Stimulated activated CD4-positive, alpha-beta T cell treated with anti-CD3 and anti-CD28 coated beads, TNF-alpha, amount 100 ng/mL, for 48 hours (primary cell): ENCODE measurements at places on chromosomes 16 and 17.

GRCh38 chr16:1377406-1378010 is 25.8 kb downstream of the GNPTG start:
- DNase-seq: no peak

- DNase-seq: no peak
Measured at GRCh38 chr17:50201276-50201854, at the start of gene COL1A1. COL1A1 (minus strand) TSS chr17:50201631; CDS start chr17:50201513, 118 bp downstream.

- DNase-seq: no peak
Measured at GRCh38 chr16:73389085-73389484, 341.2 kb upstream of the ZFHX3 start.

DNA sequence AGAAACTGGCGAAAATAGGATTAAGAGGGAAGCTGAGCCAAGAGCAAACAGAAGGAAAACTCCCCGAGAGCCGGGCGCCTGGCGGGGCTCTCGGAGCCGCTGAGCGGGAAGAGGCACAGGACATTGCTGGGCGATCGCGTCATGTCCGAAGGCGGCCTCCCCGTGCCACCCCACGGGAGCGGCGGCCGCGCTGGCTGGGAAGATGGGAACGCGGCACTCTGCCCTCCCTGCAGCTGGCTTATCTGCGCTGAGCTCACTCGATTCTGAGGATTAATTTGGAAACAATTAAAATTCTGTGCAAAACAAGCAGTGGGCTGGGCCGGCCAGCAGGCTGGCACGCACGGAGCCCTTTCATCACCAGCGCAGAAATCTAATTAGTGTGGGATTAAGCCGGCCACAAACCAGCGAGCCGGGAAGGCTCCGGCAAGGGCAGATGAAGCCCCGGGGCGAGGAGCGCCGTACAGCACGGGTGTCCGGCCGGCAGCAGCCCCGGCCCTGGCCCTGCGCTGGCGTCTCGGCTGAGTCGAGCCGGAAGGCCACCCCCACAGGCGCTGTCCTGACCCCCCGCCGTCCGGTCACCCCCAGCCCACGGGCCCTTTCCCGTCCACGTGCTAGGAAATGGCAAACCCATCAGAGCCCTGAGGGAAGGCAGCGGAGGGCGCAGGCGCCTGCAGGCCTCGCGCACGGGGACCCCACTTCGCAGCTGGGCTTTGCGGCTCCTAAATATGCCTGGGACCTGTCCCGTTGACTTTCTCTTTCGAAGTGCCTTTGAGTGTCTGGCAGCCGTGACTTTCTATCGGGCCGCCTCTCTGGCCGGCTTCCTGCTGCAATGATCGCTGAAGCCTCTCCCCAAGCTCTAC is 37.9 kb downstream of the SOX8 start:
- DNase-seq: no peak

DNA sequence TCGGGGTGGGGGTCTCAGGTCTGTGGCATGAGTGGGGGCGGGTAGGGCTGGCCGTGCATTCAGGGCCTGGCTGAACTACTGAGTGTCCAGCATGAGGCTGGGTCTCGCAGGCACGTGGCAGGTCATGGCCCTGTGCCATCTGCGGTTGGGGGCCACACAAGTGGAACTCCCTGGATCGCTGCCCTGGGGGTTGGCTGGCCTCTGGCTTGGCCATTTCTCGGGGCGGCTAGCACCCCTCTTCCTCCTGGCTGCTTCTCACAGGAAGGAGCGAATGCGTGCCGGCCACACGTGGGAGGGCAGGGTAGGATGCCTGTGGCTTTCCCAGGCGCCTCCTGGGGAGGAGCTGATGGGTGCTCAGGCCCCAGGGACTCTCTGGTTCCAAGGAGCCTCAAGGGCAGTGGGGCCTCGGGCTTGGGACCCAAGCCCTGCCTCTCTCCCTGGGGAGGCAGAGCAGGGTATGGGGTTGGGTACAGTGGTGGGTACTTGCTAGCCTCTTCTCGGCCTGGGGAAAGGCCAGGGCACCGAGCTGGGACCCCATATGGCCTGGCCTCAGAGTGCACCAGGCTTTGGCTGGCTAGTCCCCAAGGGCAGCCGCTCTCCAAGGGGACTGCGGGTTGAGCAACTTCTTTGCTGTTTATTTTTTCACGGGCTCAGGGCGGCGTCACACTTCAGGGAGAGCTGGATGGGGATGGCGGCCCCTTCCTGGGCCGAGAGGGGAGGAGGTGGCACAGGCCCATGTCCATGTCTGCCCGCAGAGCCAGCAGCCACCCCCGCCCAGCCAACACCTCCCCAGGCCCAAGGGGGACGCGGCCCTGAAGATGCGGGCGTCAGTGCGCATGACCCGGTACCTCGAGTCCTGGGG is 37.5 kb downstream of the ADCY7 start:
- DNase-seq: no peak

GRCh38 chr16:5041600-5042133 is 7.9 kb upstream of the NAGPA start:
- DNase-seq: no peak

- no peak for DNase-seq
Measured at GRCh38 chr16:4535627-4536108, 2.9 kb downstream of the CDIP1 start.

DNA sequence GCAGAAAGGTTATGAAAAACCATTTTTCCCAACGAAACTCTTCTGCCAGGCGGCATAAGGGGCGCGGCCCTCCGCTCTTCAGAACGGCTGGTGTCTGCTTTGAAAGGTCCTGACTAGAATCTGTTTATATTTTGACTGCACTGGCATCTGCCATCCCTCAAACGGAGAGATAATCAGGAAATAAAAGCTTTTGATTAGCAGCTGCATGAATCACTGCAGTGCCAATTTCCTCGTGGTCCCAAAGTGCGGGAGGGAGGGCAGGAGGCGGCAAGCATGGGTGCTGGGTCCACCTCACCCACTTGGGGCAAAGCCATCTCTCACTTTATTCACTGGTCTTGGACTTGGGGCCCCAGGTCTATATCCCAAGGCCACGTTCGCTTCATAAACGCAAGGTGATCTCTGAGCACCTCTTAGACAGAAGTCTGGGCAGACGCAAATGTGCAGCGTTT is 49.7 kb downstream of the TBC1D16 start:
- DNase-seq: no peak

GRCh38 chr16:49776734-49777133 is 79.2 kb downstream of the ZNF423 start:
- DNase-seq: no peak

DNA sequence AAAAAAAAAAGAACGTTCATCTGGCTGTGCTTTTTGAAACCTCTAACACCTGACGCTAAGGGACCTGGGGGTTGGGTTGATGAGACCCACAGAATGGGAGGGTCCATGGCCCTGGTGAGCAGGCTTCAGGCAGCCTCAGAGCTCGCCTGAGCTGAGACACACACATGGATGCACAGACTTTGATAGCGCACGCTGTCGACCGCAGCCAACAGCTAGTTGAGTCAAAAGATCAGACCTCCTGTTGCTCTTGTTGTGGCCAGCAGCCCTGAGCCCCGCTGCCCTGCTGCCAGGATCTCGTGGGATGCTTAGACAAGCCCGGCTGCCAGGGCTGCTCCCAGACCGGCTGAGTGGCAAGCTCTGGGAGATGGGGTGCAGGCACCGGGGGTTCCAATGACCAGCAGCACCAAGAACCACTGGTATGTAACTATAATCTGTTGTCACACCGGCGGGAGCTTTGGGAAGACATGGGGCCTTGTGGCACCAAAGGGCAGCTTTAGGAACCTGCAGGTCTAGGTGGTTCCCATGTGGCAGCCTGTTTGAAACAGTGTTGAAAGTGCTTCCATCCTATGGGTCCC is 20.0 kb upstream of the MEAK7 start:
- DNase-seq: no peak

- DNase-seq: no peak
Measured at GRCh38 chr16:76816475-76816874, 374.5 kb upstream of the MON1B start.

DNA sequence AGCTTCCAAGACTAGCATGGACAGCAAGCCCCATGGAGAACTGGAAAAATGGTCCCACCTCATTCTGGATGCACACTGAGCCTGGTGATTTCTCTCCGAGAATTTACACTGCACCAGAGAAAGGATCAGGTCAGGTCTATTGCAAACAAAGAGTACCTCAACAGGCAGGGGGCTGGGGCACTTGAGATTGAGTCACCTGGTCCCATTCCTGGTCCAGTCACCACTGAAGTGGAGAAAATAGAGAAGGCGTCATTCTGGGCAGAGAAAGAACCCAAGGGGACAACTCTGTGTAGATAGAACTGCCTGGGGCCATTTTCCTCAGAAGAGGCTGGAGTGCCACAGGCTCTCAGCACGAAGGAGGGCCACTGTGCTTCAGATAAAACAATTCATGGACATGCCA is 38.4 kb downstream of the CENPV start:
- no peak for DNase-seq

DNA sequence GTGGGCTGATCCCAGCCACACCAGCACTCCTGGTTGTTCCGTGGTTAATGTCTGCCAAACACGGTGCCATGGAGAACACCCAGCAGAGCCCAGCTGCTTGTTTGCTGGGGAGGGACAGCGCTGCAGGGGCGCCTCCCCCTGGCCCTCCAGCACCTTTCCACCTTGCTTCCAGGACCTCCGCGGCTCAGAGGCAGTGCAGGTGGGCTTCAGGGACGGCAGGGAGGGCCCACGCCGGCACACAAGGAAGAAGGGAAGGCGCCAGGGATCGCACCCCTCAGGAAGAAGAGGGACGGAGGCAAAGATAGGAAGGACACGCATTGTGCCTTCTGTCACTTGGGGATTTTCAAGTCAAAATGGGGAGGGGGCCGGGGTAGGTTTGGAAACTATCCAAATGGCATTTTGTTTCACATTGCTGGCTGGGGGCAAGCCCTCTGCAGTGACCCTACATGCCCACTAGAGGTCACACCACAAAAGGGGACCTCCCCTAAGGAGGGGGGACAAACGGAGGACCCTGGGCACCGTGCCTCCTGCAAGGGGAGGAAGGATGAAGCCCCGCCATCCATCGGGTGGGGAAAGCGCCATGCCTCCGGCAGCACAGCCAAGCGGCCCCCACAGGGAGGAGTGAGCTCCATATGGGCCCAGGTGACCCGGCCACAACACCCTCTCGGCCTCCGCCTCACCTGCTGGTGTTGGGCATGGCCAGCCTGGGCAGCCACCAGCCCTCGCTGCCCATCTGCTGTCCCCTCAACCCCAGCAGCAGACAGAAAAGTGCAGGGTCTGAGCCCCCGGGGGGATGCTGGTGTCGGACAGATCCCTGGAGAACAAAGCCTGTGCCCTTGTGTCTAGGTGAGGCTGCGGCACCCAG is 7.5 kb upstream of the C16orf95 start:
- DNase-seq: no peak

GRCh38 chr17:78748730-78749317 is 33.2 kb downstream of the CYTH1 start:
- DNase-seq: peak; percentile 46

DNA sequence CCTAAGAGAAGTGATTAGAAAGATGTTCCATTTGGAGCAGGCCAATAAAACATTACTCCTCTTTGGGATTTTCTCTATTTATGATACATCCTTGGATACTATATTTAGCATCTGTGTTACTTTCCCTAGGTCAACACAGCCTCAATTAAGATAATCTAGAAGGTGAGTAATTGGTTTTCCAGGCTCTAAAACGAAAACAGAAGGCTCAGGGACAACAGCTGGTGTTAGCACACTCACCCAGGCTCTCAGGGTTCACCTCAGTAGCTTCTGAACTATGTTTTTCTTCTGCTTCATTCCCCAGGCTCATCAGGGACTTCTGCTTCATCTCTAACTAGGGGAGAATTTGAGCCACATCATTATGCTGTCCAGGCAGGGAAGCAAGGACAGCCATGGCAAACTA is 76.6 kb downstream of the ZZEF1 start:
- no peak for DNase-seq

- no peak for DNase-seq
Measured at GRCh38 chr16:47778106-47778801, 317.1 kb downstream of the PHKB start.

- DNase-seq: no peak
Measured at GRCh38 chr17:34226011-34226743, 28.9 kb upstream of the CCL2 start.

DNA sequence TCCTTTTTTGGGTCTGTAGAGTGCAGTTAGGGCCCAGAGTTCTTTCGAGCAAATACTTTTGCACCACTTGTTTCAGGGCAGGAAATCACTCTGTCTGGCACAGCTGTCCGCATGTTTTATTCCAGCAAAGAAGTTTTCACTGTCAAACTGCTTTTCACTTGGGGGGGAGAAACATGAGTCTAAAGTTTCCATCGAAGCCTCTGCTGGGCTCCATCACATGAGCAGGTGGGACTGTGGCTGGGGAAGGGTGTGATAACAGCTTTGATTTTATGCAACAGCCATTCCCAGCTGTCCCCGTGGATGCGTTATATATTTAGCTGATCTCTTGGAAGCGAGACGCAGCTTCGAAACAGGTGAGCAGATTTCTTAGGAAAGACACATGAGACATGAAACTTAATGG is 288.6 kb downstream of the SNX29 start:
- DNase-seq: no peak

- DNase-seq: no peak
Measured at GRCh38 chr16:11666103-11667055, 1.9 kb upstream of the SNN start.

DNA sequence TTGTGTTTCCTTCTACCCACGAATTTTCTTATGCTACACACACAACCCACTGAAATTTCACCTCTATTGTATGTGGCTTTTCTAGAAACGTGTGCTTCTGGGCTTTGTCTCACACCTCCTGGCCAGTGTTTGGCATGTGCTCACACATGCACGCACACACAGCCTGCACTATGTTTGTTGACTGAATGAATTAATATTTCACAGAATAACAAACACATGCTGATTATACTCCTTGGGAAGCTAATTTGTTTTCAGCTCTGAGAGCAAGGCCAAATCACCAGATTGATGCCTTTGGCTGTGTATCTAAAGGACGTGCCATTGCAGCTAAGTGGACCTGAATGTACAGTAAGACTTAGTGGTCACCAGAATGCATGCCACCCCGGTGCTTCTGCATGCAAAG is 210.7 kb downstream of the WWOX start:
- no peak for DNase-seq

GRCh38 chr16:22213236-22213635 is 7.2 kb downstream of the EEF2K start:
- DNase-seq: no peak

- DNase-seq: no peak
Measured at GRCh38 chr17:39195568-39196160, 1.8 kb downstream of the CACNB1 start.

- no peak for DNase-seq
Measured at GRCh38 chr17:44965481-44966234, 2.4 kb downstream of the C1QL1 start.

GRCh38 chr17:39627712-39628516 is 1.2 kb downstream of the PPP1R1B start:
- DNase-seq: no peak

DNA sequence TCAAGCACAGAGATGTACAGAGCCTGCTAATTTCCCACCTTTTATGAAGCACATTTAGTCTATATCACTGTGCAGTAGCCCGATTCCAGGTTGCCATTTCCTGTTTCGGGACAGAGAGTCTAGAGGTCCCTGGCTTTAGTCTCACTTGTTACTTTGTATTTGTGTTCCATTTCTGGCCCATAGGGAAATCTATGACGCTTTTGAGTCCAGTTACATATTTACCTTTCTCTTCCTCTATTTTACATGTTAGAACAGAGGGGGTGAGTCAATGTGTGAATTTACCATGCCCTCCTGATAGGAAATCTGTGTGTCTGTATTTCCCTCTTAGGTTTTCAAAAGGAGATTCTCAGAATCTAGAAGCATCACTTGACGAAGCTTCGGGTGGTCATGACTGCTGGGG is 227.1 kb upstream of the ZFHX3 start:
- DNase-seq: no peak
